ENCODE measurements at places on chromosomes 12 and 14.

- no peak for DNase-seq
Measured at GRCh38 chr14:100449225-100449987, 126.3 kb downstream of the SLC25A47 start.

DNA sequence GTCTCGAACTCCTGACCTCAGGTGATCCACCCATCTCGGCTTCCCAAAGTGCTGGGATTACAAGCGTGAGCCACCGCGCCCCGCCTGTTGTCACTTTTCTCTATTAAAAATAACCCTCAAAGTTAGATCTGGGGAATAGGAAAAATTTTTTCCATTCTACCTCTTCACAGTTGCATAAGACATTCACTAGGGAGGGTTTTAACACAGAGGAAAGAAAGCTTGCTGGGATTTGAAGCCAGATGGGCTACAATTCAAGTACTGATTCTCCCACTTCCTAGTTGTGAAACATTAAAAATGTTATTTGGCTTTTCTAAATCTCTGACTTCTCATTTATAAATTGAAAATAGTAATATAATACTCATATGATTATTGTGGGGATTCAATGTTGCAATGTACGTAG lies 23.3 kb upstream of the SLC15A5 start:
- no peak for DNase-seq

DNA sequence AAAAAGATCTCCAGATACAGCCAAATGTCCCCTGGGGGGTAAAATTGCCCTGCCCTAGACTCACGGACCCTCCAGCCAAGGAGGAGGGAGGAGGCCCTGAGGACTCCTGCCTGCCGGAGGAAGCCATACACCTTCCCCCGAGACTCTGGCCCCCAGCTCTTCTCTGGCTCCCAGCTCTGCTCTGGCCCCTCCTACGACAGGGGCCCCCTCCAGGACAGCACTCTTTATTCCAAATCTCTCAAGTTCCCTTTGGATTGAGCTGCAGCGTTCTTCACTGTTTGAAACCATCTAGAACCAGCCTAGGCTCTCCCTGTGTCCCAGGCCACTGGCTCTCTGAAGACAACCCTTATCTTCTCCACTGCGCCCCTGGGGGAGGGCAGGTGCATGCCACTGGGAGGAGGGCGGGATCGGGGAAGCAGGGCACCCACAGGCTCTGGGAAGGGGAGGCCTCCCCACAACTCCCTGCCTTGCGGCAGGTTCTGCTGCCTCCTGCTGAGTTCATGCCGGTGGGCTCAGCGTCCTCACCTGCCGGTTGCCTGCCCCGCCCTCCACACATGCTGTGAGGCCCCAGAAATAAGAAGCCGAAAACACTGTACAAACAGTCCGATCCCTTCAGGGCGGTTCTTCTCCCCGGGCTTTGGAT lies 112.7 kb downstream of the DICER1 start:
- DNase-seq: no peak

- peak; percentile 35 for DNase-seq
Measured at GRCh38 chr14:59482541-59483331, 1.5 kb downstream of the L3HYPDH start.

DNA sequence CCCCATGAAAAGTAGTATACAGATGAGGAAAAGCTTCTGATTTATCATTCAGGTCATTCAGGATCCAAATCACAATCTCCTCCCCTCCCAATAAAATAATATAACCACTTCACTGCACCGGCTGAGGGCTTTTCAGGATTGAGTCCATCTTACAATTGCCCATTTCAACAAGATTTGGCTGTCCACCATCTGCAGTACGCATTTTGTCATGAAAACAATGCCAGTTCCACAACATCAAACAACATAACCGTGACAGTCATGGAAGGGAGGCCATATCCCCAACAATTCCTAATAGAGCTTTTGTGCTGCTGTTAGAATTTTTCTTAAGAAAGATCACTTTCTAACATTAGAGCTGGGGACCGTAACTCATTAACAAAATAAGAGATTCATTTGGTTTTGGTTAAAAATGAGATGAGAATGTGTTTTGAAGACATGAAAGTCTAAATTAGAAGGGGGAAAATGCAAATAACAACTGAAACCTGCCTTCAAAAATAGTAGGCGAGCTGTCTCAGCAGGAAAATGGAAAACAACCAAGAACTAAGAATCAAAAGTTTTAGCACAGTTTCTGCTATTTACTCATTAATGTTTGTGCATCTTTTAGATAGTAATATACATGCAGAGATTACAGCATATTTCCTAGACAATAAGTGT lies 38.3 kb upstream of the TMTC2 start:
- DNase-seq: no peak

GRCh38 chr14:23572836-23573235 lies 5.2 kb upstream of the AP1G2 start:
- DNase-seq: no peak

- DNase-seq: peak; percentile 21
Measured at GRCh38 chr12:30989754-30990153, 63.2 kb downstream of the TSPAN11 start.

DNA sequence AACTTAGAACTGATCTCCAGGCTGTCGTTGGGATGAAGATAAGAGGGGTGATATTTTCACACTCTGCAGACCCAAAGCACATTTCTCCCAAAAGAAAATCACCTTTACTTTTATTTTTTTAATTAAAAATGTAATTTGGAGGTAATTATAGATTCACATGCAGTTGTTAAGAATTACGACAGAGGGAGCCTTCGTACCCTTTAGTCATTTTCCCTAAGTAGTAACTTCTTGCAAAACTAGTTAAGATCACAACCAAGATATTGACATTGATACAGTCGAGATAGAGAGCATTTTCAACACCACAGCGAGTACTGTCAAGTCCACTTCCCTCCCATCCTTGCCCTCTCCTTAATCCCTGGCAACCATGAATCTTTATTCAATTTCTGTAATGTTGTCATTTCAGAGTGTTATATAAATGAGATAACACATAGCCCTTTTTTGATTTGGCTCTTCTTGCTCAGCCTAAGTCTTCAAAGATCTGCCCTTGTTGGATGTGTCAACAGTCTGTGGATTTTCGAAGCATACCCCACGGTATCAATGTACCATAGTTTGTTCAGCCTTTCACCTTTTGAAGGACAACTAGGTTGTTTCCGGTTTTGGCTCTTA lies 39.6 kb downstream of the DNAH10 start:
- no peak for DNase-seq

DNA sequence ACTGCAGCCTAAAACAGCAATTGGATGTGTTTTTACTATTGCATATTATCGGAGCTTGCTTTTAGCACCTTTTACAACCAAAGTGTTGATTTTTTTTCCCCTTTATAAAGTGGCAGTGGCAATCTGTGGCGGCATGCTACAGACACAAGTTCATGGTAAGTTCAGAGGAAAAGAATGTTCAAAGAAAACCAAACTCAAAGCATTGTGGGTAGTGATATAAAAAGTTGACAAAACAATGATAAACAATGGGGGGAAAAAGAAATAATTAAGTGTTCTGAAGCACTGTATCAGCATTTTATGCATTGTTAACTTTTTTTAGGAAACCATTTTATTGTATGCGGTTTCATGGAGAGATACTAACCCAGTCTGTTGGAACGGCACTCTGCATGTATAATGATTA lies 492.0 kb upstream of the SOX5 start:
- DNase-seq: no peak

DNA sequence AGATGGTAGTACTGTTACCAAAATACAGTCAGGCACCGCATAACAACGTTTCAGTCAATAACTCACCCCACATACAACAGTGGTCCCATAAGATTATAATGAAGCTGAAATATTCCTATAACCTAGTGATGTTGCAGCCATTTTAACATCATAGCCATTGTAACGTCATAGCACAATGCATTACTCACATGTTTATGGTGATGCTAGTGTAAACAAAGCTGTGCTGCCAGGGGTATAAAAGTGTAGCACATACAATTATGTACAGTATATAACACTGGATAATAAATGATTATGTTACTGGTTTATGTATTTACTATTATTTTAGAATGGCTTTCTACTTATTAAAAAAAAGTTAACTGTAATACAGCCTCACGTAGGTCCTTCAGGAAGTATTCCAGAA lies 37.0 kb downstream of the GPR137C start:
- DNase-seq: no peak

DNA sequence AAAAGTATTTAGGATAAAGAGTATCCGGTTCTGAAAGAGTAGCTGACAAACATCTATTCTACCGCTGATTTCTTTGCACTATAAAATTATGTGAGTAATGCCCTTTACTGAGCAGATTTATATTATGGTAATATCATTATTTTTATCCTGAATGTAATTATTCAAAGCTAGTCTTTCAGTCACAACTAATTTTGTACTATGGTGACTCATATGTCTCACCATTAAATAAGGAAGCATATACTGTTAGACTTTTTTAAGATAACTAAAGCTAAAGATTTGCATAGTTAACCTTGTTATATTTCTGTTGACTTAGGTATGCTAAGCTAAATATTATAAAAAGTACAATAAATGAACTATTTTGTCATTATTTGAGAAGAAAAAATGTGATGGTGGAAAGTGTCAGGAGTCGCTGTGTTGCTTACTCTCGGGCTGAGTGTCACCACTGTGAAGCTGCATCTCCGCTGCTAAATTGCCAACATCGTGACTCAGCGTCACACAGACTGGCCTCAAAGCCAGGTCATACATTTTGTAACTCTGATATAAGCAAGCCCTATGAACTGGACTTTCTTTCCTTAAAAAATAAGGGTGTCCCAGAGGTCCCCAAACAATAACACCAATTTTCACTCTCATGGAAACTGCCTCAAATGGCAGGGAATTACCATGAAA lies 69.1 kb upstream of the SSTR1 start:
- DNase-seq: no peak

DNA sequence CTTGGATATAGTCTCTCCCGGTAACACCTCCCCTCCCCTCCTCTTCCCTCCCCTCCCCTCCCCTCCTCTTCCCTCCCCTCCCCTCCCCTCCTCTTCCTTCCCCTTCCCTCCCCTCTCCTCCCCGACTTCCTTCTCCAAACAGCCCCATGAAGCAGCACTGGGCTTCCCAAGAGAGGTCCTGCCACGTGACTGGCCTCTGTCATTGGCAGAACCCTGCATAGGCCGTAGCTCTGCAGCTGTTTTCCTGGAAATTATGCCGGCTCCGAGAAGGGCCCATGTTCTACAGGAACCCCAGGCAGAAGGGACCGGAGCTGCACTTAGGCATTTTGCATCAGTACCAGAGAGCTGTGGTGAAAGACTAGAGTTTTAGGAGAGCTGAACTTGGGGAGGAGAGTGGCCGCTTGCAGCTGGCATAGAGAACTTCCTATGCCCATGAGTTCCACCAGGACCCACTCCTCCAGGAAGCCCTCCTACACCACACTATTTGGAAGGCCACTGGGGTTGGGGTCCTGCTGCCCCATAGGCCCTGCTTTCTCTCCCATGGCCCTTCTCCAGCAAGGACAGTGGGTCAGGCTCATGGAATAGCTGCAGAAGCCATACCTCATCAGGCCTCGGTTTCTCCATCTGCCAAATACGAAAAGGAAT lies 5.1 kb upstream of the TNFAIP2 start:
- no peak for DNase-seq

- no peak for DNase-seq
Measured at GRCh38 chr14:26820572-26820971, 222.7 kb upstream of the NOVA1 start.

DNA sequence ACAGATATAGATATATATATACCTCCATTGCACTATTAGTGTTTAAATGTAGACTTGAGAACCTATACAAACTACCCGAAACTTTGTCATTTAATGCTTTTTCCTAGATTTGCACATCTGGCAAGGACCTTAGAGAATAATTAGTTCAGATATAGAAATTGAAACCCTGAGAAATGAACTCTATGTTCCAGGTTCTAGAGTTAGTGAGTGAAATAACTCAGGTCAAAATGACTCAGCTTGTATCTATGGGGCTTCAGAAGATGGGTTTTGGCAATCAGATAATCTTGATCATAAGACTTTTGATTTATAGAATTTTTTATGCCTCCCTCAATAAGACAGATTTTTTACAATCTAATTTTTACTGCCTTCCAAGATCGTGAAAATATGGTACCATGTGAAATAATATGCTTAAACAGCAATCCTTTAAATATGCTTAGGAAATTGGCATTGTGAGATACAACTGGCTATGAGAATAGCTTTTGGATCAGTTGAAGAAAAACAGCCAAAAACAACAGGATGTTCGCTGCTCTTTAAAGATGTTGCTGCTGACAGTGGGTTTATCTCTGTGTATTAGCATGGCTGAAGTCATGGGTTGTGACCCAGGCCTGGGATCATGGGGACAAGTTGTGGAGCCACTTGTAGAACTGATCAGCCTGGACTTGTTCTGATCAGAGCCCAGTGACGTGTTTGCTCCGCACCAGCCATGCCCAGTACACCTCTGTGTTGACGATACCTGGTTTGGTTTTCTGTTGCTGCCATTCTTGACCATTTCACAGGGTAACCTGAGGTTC lies 63.6 kb downstream of the TTLL5 start:
- DNase-seq: no peak

GRCh38 chr12:103102225-103102744 lies 144.8 kb downstream of the ASCL1 start:
- DNase-seq: no peak

GRCh38 chr12:115859231-115859630 lies 418.3 kb downstream of the MED13L start:
- no peak for DNase-seq

GRCh38 chr12:106647793-106648514 lies 65.2 kb downstream of the RFX4 start:
- DNase-seq: no peak

GRCh38 chr14:88095791-88096190 lies 90.9 kb downstream of the GPR65 start:
- no peak for DNase-seq

DNA sequence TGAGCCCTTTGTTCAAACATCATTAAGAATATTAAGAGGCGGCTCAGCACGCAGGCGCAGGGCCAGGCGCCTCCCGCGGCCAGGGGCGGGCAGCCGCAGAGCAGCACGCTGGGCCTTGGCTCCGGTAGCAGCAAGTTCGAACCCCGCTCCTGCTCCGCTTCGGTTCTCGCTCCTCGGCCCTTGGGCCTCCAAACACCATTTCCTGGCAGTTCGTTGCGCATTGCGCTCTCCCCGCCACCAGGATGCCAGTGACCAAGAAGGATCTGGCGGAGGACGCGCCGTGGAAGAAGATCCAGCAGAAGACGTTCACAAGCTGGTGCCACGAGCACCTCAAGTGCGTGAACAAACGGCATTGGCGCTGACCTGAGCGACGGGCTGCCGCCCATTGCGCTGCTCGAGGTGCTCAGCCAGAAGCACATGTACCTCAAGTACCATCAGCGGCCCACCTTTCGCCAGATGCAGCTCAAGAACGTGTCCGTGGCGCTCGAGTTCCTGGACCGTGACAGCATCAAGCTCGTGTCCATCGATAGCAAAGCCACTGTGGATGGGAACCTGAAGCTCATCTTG lies 6.9 kb upstream of the ACVRL1 start:
- no peak for DNase-seq

DNA sequence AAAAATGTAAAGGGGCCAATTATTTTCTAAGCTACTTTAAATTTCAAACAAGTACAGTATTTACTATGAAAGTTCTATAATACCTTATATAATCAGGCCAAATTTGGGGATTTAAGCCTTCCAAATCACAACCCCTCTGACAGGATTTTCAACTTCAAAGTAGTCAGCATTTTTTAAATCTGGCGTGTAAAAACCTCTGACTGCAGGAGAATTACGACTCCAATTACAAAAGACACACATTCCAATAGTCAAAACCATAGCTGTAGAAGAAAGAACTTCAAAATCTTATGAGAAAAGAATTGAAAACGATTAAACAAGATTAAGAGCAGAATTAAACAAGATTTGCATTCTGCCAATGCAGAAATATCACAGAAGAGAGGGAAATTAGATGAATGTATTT lies 12.7 kb downstream of the OSBPL8 start:
- DNase-seq: no peak
